ENCODE measurements at places on chromosomes 13 and 19. TPM values are rescaled to one million over a fixed set of nuclear protein-coding genes. Genes with fewer than 3 reads are reported as not detected.

Gene ZNF730
- total RNA-seq, result not detected

- H3K36me3 ChIP-seq, result peaks cover 5% of the 10 kb centered on the region
- no peaks in the 10 kb centered on the region for H3K4me1 ChIP-seq
- H3K4me3 ChIP-seq, result no peak overlapping the region
- no peaks in the 10 kb centered on the region for H3K27me3 ChIP-seq
- DNase-seq, result no peak
Measured at GRCh38 chr19:33503433-33504057, 18.0 kb downstream of the PEPD start.

- H3K4me1 ChIP-seq, result no peaks in the 10 kb centered on the region
- no peaks in the 10 kb centered on the region for H3K27me3 ChIP-seq
- no peaks in the 10 kb centered on the region for H3K36me3 ChIP-seq
- H3K4me3 ChIP-seq, result no peak overlapping the region
Measured at GRCh38 chr19:7674010-7675005, 2.6 kb upstream of the MCEMP1 start.

DNA sequence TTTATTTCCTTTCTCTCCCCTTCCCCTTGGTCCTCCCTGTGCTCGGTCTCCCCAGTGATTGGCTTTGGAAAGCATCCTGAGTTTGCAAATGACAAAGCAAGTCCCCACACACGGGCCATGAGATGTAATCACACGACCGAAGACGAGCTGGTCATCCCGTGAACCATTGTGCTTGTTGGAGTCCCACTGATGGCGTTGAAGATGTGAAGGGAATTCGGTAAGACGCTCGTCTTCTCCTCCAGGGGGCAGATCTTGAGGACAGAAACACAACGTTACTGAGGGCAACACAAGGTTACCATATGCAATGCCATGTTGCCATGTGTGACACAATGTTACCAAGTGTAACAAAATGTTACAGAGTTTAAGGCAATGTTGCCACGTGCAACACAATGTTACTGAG, 42.0 kb upstream of the SLC15A1 start:
- DNase-seq, result no peak
- H3K27ac ChIP-seq, result no peak overlapping the region
- H3K27me3 ChIP-seq, result no peaks in the 10 kb centered on the region
- no peak overlapping the region for H3K4me3 ChIP-seq
- H3K36me3 ChIP-seq, result peaks cover 12% of the 10 kb centered on the region

All from thoracic aorta (tissue), 2 donors.